Neural crest cell (in vitro differentiated cells): ENCODE measurements at places on chromosomes 11 and 22.

DNA sequence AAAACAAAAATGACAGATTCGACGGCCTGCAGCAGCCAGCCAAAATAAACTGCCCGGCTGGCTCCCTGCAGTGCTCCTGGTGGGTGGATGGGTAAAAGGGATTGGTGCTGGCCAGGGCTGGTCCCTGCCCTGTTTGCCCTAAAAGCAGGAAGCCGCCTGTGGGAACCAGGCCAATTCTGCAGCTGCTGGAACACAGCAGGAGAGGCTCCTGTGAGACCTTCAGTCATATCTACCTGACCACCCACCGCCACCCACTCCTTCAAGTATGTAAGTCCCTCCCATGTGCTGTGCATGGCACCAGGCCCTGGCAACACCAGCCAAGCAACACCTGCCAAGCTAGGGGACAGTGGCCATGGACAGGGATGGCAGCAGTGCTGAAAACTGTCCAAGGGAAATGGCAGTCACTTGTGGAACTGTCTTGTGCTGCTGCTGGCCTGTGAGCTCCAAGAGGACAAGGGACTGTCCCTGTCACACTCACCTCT, 48.7 kb upstream of the ARFGAP3 start:
- DNase-seq, result no peak

GRCh38 chr11:44814881-44815592, 88.3 kb downstream of the TSPAN18 start:
- no peak for DNase-seq

GRCh38 chr22:43745411-43745770, 66.7 kb downstream of the EFCAB6 start:
- DNase-seq, result no peak

DNA sequence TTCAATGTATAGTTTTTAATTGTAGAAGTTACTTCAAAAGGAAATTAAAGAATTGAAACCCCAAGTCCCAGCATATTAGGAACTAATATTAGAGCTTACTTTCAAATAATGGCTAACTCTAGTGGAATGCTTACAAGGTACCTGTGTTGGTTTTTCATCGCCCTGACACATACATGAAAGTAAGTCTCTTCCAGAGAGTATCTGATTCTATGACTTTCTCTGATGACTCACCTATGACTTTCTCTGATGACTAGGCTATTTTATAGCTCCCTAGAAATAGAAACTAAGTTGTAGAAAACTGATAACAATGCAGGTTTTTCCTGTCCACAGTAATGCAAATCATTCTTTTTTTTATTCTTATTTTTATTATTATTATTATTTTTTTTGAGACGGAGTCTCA, 33.6 kb upstream of the MMP7 start:
- no peak for DNase-seq

DNA sequence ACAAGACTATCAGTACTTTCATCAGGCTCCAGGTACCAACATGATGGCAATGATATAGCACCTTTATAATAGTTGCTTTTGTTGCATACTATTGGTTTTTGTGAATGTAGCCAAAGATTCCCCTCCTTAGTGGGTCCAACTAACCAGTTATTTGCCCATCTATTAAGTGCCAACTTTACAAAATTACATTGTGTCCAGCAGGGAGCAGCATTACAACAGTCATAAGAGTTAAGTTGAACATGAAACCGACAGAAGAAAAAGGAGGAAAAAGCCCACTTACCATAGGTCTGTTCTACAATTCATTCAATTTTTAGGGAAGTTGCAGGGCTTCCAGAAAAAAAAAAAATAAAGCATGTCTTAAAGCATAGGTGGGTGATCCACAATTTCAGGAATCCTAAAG, 21.6 kb downstream of the IMMP1L start:
- DNase-seq, result peak; percentile 4

DNA sequence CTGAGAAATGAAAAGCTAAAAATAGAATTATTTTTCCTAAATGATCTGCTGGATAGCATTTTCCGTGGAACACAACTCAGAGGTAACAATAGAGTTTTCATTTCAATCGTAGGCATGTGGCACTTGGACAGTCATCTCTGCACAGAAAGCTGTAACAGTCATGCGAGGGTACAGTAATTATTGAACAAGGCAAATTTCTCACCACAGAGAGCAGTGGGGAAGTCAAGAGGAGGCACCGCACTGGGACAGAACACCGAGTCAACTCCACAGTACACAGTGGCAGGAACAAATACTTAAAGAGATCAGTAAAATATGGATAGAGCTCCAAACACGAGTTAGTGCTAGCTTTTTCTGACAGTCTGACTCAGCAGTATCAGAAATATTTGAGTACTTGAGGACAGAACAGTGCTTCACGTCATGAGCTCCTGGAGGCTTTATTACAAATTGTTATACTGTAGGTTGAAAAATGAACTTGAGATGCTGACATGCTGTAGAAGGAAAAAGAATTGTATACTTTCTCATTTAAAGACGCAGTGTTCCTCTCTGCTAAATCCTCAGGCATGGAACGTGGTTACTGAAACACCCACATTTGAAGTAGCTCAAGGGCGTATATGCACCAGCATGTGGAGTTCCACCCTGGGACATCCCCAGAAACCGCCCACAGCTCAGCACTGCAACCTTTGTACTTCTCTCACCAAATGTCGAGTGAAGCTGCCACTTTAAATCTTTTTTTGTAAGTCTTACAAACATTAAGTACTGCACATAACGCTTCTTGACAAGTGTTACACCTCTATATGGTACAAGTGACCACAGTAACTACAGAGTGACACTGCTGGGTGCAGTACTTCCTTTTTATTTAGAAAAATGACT, 27.4 kb upstream of the YPEL1 start:
- DNase-seq, result no peak

DNA sequence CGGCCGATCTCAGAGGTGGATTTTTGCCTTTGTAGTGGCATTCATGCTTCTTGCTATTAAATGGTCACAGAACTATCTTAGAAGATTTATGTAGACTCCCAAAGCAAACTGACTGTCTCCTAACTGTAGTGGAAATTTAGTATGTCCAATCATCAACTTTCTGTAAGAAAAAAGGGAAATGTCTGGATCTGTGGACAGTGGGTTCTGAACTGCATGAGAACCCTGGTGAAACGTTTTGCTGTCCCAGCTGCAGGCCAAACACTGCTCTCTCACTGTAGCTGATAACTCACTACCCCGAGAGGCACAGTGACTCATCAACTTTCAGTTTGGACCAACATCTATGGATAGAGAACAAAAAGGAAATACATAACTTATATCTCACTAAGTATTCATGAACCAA, 387.1 kb downstream of the SOX6 start:
- no peak for DNase-seq

DNA sequence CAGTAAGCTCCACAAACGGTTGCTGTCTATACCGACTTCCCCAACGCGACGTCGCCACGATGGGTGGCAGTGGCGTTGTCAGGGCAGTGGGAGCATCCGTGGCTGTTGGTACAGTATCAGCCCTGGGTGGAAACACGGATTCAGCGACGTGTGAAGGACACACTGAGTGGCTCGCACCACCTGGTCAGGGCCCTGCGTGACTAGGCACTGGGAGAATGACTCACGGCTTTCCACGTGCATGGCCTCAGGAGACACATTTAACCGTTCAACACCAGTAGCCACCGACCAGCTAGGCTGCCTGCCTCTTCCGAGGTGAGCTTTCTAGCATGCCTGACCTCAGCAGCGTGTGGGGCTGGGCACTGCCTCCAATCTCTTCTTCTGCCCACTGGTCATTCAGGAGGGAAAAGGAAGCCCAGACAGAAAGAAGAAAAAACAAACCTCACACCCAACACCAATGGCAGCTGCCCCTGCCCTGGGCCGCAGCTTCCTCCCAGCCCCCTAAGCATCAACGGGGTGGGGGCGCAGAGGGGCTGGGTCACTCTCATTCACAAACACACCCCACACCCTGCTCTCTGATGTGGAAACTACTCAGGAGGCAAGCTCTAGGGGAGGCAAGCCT, 59.0 kb downstream of the MYH9 start:
- DNase-seq, result no peak

DNA sequence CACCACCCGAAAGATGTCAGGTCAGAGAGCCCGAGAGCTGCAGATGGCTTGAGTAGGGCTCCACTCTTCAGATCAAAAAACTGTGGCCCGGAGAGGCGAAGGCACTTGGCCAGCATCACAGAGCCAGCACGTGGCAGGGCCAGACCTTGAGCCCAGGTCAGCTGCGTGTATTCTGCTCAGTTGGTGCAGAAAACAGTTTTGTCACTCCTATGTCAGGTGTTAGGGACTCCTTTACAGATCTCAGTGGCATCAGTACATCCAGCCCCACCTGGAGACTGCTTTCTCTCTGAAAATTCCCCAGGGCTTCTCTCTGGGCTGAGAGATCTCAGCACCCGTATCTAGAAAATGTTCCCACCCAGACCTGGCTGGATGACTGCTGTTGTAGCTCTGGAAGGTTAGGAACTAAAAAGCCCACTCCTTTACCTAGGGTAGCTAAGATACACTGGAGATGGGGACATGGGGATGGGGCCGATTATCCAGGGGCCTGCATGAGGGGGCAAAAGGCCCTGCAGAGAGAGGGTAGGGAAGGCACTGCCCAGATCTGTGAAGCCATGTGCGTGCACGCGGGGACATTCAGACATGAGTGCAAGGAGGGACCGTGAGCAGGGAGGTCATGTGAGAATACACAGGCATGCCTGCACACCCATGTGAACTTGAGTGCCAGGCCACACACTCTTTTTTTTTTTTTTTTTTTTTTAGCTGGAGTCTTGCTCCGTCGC, 3.4 kb downstream of the APOA1 start:
- DNase-seq, result no peak

DNA sequence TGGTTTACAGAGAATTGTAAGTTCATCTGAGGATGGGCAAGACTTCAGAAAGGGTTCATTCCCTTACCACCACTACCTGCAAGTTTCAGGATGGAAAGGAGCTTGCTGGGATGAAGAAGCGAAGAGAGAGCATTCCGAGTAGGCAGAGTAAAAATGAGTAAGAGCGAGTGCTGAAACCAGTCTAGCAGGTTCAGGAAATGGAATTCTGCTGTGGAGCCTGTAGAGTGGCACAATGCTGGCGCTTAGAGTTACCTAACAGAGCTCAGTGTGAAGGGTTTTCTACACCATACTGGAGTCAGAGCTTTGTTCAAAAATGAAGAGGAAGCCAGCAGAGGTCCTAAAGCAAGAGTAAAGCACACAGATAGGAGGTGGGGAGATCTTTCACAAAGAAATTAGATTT, 179.2 kb upstream of the ZC3H12C start:
- no peak for DNase-seq

GRCh38 chr11:61921446-61921845, 4.1 kb upstream of the RAB3IL1 start:
- DNase-seq, result no peak

DNA sequence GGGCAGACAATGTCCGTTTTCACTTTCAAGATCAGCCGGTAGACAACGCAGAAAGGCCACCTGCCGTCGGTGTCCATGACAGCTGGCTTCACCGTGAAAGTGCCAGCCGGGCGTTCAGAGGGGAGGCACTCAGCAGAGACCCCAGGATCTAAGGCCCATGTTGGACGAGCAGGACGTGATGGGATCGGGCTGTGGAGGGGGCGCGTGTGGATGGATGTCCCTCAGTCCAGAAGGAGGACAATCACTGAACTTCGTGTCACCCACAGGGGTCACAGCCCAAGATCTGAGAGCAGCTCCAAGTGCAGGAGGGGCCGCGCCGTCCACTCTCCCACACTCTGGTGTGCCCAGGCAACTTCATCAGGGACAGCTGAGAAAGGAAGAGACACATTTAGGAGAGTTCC, 164.4 kb downstream of the BRD1 start:
- no peak for DNase-seq

DNA sequence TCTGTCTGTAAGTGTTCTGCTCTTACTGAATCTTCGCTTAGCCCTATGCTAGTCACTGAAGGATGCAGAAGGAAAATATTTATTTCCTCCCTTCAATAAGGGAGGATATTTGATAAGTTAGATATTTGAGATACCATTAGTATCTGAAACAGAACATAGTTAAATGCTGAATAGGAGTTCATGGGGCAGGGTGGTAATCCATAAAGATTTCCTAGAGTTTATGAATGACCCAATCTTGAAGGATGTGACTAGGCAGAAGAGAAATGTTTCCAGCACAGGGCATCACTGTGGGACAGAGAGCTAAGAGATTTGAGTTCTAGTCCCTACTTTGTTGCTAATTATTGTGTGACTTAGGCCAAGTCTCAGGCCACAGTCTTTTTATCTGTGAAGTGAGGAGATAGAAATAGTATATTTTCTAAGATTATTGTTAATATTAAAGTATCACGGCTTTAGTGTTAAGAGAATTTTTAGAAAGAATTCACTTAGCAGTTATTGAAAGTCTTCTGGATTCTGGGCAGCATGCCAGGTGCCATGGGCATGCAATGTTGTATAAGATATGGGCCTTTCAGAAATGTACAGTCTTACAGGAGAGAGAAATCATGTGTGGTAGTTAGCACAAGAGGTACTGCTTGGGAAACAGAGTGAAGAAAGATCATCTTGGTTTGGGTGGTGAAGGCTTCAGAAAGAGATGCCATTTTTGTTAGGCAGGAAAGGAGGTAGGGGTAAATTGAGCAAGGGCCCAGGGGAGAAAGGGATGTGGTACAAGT, 24.0 kb downstream of the SWAP70 start:
- DNase-seq, result no peak
